ENCODE measurements at places on chromosomes 2 and 18. TPM values are rescaled to one million over a fixed set of nuclear protein-coding genes. Genes with fewer than 3 reads are reported as not detected.

GRCh38 chr2:225353579-225354085, 45.9 kb upstream of the NYAP2 start:
- DNase-seq = no peak

DNA sequence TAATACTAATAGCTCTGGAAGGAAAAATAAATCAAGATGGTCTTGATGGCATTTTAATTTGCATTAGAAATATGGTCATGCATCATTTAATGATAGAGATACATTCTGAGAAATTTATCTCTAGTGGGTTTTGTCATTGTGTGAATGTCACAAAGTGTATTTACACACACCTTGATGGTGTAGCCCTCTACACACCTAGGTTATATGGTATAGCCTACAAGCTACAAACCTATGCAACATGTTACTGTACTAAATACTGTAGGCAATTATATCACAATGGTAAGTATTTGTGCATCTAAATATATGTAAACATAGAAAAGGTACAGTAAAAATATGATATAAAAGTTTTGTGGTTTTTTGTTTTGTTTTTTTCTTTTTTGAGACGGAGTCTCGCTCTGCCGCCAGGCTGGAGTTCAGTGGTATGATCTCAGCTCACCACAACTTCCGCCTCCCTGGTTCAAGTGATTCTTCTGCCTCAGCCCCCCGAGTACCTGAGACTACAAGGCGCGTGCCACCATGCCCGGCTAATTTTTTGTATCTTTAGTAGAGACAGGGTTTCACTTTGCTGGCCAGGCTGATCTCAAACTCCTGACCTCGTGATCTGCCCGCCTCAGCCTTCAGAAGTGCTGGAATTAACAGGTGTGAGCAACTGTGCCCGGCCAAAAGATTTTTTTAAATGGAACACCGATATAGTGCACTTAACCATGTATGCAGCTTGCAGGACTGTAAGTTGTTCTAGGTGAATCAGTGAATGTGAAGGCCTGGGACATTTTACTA, 83.7 kb upstream of the UBXN4 start:
- peak; percentile 83 for DNase-seq

- peak; percentile 55 for DNase-seq
Observed at GRCh38 chr2:113376913-113377445, 60.5 kb upstream of the ZNG1B start.

DNA sequence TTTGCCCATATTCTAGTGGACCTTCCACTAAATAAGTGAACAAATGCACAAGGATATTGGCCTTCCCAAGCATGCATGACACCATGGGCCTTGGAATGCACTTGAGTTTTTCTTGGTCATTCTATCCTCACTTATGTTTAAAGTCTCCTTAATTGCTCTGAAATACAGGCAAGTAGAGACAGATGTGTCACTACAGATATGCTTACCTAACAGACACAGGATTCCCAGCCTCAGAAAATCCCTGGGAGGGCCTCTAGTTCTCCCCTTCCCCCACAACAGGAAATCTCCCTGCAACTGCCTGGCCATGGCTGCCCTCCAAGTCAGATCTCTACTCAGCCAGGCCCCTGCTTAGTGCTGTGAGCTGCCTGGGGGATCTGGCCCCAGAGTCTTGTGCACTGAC, 445.2 kb downstream of the IRS1 start:
- no peak for DNase-seq

The NHEJ1 gene
- 22.8 TPM for total RNA-seq
